ENCODE measurements at places on chromosomes 16 and 17. TPM values are rescaled to one million over a fixed set of nuclear protein-coding genes. Genes with fewer than 3 reads are reported as not detected.

Gene NACA2
- 1.9 TPM for polyA plus RNA-seq

Gene TMIGD1
- polyA plus RNA-seq: not detected

DNA sequence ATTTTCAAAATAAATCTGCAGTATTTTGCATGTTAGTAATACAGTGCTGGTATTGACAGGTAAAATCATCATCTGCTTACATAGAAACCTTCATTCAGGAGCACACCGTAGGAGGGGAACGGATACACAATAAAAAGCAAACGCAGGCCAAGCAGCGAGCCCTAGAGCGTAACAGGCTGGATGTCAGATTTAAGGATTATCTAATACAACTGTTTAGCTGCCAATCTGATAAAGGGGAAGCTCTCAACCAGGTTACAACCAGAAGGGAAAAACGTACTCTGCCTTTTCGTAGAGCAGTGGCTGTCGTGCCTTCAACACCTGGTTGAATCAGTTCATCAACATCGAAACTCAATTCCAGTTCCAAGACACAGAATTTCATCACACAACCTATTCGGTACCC is 16.4 kb upstream of the CUEDC1 start:
- no peak for DNase-seq

- no peak for DNase-seq
Measured at GRCh38 chr17:51769231-51769630, 389.3 kb downstream of the CA10 start.

Gene ASPHD1
- polyA plus RNA-seq: 0.53 TPM

DNA sequence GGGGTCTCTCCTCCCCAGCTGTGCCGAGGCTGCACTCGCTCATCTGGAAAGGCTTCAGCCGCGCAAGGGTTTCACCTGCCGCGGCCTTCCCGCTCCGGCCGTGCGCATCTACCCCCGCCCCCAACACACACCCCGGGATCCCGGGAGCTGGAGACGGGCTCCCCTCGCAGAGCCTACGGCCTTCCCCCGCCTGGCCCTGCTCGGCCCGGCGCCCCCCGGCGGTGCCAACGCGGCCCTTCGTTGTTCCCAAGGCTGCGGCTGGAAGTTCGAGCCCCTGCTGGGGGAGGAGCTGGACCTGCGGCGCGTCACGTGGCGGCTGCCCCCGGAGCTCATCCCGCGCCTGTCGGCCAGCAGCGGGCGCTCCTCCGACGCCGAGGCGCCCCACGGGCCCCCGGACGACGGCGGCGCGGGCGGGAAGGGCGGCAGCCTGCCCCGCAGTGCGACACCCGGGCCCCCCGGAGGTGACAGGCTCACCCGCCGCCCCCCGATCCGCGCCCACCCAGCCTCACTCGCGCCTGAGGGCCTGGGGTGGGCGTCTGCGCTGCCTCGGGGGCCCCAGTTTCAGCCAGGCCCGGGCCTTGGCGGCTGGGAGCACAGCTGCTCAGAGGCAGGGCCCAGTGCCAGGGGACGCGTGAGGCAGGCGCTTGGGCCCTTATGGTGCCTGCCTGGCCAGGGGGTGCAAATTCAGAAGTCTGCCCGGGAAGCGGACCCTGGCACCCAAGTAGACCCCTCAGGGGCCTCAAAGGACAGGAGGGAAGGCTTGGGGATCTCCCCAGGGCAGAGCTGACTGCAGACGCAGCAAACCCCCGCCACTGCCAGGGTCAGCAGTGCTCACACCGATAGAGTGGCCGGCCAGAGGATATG is 11.2 kb downstream of the GALK1 start:
- no peak for DNase-seq

DNA sequence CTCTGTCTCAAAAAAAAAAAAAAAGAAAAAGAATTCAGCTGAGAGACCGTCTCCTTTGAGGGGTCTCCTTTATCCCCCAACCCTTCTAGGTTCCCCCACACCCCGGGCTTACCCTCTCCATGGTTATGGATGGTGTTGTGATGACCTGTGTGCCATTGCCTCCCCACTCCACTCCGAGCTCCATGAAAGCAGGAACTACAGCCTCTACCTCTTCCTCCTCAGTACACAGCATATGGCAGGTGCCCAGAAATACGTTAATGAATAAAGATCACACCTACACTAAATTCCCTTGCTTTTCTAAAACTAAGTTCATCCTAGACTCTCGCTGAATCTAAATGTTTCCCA is 17.2 kb downstream of the COPRS start:
- DNase-seq: no peak

- DNase-seq: no peak
Measured at GRCh38 chr17:28570716-28571360, 486 bp downstream of the PIGS start.

Gene GNG13
- polyA plus RNA-seq: not detected

DNA sequence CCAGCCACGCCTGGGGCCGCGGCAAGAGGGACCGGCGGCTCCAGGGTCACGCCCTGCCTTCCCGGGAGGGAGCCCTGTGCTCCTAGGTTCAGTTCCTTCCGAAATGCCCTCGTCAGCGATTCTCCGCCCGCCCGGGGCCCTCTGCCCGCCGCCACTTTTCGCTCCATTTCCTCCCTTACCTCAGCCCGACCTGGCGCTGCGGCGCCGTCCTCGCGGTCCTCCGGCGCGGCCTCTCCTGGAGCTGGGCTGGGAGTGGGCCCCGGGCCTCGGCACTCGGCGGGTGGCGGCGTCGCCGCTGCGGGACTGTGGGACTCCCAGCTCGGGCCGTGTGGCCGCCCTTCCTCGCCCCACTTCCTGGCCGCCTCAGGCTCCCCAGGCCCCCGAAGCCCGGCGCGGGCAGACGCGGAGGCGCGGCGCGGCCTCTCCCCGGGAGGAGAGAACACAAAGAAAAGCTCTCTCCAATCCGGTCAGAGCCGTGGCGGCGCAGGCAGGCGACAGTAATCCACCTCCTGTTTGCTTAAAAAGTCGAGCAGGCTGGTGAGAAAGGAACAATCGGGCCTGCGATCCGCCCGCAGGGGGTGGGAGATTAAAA is 1.6 kb downstream of the BAHCC1 start:
- no peak for DNase-seq

DNA sequence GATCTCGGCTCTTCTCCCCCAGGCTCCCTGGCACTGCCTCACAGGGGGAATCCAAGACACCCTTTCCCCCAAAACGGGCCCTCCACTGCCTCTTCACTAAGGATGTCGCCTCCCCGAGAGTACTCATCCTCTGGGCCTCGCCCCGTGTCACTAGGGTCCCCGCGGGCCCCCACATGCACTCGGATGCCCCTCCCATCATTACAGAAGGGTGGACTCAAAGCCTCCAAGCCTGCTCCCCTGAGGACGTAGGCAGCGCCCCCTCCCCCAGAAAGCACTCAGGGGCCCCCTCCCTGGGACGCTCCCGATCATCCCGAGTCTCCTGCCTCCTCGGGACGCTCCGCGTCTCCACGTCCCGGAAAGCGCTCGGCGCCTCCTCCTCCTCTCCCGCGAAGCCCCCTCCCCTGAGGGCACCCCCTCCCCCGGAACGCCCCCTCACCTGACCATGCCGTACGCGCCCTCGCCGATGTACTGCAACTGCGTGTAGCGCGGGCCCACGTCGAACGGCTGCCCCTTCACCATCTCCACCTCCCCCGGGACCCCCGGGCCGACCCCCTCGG is 338 bp downstream of the MAPK3 start:
- DNase-seq: no peak

- no peak for DNase-seq
Measured at GRCh38 chr17:83148317-83149028, 69.1 kb downstream of the METRNL start.

Gene CSH1
- not detected for polyA plus RNA-seq

Gene TPSD1
- polyA plus RNA-seq: not detected

Gene HSD17B2
- 16.6 TPM for polyA plus RNA-seq

DNA sequence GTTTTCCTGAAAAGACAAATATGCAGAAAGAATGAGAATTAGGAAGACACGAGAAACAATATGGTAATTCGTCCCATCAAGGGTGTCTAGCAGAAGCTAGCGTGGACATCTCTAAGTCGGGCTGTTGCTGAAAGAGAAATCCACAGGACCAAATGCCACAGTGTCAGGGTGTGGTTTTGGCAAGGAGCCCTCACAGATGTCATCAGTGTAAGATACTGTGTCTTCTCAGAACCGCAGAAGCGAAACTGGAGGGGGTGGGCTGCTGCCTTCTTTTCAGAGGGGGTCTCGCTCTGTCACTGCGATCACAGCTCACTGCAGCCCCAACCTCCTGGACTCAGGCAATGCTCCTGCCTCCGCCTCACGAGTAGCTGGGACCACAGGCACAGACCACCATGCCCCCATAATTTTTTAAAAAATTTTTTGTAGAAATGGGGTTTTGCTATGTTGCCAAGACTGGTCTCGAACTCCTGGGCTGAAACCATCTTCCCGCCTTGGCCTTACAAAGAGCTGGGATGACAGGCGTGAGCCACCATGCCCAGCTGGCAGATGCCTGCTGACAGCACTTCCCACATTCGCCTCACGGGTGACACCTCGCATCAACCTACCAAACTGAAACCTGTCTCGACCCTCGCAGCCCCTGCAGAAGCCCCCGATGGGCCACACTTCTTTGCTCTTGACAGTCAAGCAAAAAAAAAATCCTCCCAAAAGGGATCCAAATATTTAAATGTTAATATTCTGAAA is 26.2 kb downstream of the TRAP1 start:
- DNase-seq: no peak

Gene MFAP4
- 211 TPM for polyA plus RNA-seq

Gene CCL22
- polyA plus RNA-seq: 0.04 TPM

- no peak for DNase-seq
Measured at GRCh38 chr17:29061036-29061435, 18.1 kb downstream of the PIPOX start.

DNA sequence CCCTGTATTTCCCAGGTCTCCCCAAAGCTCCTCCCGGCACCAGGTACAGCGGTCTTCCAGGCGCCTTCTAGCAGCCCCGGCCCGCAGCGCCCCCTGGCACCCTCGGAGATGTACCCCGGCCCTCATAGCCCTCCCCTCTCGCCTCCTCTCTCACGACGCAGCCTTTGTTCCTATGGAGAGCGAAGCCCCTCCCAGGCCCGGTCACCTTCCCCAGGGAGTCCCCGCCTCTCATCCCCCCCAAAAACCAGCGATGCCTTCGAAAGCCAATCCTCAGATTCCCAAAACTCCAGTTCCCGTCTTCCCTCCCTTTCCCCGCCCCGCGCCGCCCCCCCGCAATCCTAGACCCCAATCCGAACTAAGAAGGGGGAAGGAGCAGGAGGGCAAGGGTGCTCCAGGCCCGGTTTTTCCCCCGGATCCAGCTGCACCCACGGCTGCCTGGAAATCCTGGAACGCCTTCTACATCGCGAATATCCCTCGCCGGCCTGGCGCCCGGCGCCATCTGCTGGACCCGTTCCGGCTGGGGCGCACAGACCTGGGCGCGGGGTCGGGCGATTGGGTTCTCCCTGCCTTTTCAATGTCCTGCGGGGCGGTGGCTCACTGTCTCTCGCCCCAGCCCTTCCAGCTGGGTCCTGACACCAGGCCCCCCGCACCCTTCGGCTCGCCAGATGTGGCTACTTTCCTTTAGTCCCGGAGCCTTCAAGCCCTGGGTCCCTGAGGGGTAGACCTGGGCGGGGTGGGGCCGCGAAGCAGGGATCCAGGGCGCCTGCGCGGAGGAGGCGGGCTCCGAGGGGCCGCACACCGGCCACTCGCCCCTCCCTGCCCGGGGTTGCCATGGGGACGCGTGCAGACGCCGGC is at the start of gene DNAH2:
Gene DNAH2 (plus strand): TSS at position 844 of the 855 bp plus-strand sequence. CDS start 1,991 bp downstream, outside the sequence.
- DNase-seq: peak; percentile 82

Gene TBC1D3E
- not detected for polyA plus RNA-seq

- no peak for DNase-seq
Measured at GRCh38 chr16:86814256-86814655, 235.9 kb downstream of the FOXL1 start.

GRCh38 chr17:45006927-45007461 is 38.9 kb upstream of the C1QL1 start:
- no peak for DNase-seq

- DNase-seq: no peak
Measured at GRCh38 chr16:77332792-77333191, 102.0 kb downstream of the ADAMTS18 start.

Gene HBA2
- polyA plus RNA-seq: 628 TPM

GRCh38 chr17:46726206-46726605 is 92.3 kb downstream of the WNT3 start:
- DNase-seq: no peak

Gene CES2
- 28.7 TPM for polyA plus RNA-seq

- DNase-seq: no peak
Measured at GRCh38 chr16:87076950-87077749, 240.0 kb downstream of the C16orf95 start.

DNA sequence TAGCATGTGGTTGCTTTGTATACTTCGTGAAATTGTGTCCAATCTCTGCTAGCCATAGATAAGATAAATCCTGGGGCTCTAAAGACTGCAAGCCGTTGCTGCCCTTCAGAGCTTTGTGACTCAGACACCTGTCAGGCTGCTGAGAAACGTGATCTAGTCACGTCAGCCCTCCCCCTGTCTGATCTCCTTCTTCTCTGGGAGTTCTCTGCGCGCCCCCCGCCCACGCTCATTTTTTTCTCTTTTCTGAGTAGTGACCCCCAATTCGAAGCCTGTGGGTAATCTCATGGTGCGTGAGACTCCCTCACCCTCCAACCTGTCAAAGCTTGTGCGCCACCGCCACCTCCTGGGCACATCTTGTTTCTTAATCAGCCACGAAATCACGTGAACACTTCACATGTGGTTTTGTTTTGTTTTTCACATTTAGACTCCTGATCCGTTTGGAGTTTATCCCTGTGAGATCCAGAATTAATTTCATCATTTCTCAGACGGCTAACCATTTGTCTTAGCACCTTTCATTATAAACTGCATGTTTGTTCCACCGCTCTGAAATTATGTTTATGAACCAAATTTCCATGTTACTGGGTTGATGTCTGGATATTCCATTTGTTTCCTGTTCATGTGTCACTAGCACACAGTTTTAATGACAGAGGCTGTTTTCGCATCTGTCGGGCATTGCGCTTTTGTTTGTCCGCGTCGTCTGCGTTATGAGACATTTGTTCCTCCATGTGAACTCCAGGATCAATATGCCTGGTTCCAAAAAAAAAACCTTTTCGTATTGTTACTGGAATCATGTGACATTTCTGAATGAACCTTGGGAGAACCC is 977 bp upstream of the ZNF778 start:
- DNase-seq: peak; percentile 59

Gene RHBDL1
- polyA plus RNA-seq: 1.0 TPM

- DNase-seq: no peak
Measured at GRCh38 chr17:44915862-44916780, 821 bp upstream of the GFAP start.

GRCh38 chr16:56228476-56228875 is 37.2 kb downstream of the GNAO1 start:
- DNase-seq: no peak

- no peak for DNase-seq
Measured at GRCh38 chr16:56950881-56951771, 10.6 kb upstream of the CETP start.

DNA sequence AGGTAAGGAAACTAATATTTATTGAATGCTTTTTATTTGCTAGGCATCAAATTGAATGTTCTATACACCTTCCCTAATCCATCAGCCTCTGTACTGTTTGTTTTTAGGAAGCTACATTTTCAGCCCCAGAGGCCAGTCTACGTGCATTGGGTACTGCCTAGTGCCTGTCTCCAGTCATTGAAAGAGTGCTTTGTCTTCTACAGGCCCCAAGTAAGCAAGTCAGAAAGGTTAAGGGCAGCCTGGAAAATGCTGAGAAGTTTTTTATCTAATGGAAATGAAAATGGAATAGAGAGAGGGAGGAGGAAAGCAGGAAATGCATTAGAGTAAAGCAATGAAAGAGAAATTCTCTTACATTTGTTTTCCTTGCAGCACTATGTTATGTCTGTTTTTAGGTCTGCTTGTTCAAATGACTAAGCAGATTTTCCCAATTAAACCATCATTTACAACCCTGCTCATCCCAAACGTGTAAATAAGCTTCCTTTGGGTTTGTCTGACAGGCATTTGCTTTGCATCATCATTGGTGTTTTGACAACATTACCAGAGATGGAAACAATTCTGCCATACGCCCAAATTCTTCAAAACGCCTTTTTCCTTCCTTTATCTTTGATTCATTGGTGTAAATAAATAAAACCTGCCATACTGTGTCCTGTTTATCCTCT is 116.0 kb upstream of the GOT2 start:
- no peak for DNase-seq
